ENCODE measurements at places on chromosomes 4 and X.

DNA sequence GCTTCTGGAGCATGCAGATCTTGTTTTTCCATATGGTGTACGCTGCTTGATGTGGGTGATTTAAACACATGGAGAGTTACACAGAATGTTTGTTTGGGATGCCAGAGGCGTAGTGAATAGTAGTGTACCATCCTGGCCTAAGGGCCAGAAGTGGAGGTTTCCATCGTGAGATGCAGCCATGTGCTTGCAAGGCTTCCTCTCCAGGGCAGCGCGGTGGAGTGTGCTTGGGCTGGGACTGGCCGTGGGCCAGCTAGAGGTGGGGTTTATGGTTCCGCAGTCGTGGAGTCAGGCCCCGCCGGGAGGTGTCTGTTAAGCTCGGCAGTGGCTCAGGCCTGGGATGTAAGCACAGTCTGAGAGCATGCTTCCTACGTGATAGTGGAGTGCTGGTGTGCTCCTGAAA lies 14.0 kb downstream of the STOX2 start:
- DNase-seq = no peak

DNA sequence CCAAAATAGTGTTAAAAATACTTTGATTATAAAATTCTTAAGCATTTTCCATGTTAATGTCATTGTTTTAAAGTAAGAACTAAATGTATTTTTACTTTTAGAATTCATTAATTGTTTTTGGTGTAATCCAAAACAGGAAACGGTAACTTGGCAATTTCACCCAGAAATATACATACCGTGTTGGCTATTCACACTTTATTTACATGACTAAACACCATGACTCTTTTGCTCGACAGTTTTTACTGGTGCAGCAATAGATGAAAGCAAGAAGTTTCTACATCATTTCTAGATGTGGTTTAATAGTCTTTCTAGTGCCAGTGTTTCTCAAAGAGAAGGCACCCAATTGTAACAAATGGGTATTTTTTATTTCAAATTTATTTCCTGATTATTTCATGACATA lies 25.6 kb upstream of the MAGEA1 start:
- no peak for DNase-seq

- DNase-seq = no peak
These were observed 11.9 kb downstream of the SMIM31 start for GRCh38 chr4:164765833-164766232.

DNA sequence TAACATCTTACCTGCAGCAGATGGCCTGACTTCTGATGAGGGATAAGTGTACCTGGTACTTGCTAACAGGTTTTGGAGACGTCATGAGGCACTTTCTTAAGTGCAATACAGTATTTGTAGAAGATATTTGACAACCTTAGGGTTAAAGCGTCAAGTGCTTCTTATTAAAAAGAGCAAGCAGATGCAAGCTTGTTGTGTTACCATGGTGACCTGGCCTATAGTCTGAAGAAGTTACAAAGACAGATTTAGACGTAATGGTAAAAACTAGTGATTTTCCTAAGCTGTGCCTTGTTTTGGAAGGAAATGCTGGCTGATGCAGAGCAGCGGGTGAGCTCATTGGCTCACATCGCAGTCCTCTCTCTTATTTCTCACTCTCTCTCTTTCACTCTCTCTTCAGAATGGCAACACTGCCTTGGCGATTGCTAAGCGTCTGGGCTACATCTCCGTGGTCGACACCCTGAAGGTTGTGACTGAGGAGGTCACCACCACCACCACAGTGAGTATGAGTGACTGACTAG lies 243.6 kb downstream of the ANK2 start:
- no peak for DNase-seq

GRCh38 chr4:145681518-145681917 lies 1.6 kb downstream of the C4orf51 start:
- DNase-seq = no peak

- DNase-seq = no peak
These were observed 94.6 kb upstream of the SMAD1 start for GRCh38 chr4:145387079-145387478.

- DNase-seq = no peak
These were observed 181.7 kb upstream of the IGFBP7 start for GRCh38 chr4:57291911-57292310.

GRCh38 chrX:13491061-13491460 lies 78.3 kb upstream of the EGFL6 start:
- no peak for DNase-seq

- no peak for DNase-seq
These were observed 16.9 kb downstream of the PLP1 start for GRCh38 chrX:103793545-103793940.
